ENCODE measurements at places on chromosomes 16 and 17.

DNA sequence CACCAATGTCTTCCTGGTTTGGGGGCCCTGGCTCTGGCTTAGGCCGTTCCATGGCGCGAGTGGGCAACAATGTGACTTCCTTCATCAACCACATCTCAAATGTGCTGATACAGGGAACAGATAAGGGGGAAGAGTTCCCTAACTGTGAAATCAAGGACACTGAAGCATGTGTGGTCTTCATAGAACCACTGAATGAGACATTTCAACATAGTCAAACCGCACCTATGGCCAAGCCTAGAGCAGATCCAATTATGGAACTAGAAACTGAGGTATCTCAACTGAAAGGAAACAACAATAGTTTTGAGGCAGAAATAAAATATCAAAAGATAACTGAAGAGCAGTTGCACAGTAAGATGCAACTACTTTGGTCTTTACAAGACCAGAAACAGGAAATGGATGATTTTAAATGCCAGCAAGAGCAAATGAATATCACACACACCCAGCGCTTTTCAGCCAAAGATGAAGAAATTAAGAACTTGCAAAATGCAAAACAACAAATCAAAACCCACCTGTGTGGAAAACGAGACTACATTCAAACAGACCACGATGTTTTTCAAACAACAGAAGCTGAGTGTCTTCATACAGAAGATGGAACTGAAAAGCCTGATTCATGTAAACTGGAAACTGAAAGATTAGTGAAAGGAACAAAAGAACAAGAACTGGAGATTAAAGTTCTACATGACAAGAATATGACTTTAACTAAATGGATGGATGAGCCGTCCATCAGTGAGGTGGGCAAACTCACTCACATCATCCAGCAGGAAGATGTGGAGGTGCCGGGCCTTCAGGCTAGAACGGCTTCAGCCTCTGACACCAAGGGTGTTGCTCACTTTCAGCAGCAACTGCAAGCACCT is 18.1 kb upstream of the LCMT1 start:
- no peak for DNase-seq

DNA sequence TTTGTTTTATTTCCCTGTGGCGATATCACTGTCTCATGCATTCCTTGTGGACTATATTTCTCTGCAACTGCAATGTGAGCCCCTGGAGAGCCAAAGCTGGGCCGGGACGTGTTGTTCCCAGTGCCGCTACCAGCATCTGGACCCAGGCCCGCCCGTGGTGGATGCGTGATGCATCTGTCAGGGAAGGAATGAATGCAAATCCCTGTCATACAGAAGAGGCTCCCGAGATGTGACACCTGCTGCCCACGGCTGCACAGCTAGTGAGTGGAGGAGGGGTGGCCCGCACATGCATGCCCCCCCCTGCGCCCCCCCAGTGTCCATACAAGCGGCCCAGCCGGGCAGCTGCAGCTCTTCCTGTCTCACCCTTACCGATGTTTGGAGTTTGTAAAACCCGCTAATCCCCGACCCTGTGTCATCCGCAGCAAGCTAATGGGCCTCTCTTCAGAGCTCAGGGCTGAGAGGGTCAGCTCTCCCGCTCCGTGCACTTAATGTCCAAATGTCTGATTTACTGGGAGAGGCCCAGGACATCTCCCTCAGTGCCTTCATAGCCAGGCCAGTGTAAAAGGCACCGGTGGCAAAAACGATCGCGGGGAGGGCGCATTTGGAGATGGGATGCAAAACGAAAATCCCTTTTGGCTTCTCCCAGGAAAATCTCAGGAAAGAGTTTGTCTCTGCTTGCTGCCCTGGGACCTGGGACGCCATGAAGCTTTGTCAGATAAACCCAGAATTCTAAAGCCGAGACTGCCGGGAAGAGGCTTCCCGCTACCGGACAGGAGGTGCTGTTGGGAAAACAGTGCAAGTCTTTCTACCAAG is 91.8 kb downstream of the FOXL1 start:
- no peak for DNase-seq

DNA sequence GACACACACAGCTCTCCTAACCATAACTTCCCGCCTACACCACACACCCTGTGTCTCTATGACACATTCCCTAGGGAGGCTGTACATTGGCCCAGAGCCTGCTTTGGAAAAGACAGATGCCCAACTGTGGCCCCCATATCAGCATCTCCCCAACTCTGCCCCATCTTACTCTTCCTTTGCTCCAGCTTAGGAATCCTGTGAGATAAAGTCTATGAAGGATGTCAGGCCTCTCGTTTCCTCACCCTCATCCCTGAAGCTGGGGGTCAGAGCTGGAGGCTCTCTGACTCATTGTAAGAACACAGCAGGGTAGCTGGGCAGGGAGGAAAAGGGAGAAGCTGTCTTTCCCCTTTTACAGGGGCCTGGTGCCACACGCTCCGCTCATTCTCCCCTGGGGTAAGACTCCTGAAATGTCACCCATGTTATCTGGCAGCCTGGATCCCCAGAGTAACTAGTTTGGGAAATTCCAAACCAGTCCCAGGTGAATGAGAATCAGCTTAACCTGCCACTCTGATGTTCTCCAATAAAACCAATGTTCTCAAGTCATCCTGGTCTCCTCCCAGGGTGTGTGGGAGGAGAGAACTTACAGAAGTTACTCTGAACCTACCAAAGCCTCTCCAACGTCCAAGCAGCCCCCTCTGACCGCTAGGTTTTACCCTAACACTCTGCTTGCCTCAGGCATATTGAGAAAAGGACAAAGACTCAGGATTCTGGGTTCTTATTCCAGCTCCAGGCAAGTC is 2.8 kb downstream of the RAPGEFL1 start:
- no peak for DNase-seq

GRCh38 chr16:27852116-27852515 is 211.4 kb downstream of the GSG1L start:
- no peak for DNase-seq

DNA sequence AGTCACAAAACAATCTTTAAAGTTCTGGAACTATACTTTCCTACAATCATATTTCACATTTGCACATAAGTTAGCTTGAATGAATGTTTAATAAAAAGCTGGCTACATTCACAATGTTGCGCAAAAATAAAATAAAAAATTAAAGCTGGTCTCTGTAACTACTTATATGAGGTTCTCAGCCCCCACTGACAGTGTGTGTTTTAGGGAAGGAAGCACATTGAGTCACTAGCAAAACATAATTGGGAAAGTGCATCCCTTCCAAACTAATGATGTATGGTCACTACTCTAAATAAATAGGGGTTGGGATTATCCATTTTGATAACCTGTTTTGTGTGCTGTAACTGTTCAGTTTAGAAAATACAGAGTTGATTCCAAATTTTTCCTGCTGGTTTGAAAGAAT is 251.9 kb downstream of the IRX3 start:
- DNase-seq = no peak

- DNase-seq = no peak
Measured at GRCh38 chr16:65185241-65185778, 63.4 kb upstream of the CDH11 start.
